Stimulated activated CD4-positive, alpha-beta T cell treated with anti-CD3 and anti-CD28 coated beads, Interleukin-1b, Interleukin-23, amount 100 ng/mL, for 1 hour (primary cell): ENCODE measurements at places on chromosomes 3 and 15.

GRCh38 chr3:98731720-98732285, 31.3 kb upstream of the ST3GAL6 start:
- no peak for DNase-seq

DNA sequence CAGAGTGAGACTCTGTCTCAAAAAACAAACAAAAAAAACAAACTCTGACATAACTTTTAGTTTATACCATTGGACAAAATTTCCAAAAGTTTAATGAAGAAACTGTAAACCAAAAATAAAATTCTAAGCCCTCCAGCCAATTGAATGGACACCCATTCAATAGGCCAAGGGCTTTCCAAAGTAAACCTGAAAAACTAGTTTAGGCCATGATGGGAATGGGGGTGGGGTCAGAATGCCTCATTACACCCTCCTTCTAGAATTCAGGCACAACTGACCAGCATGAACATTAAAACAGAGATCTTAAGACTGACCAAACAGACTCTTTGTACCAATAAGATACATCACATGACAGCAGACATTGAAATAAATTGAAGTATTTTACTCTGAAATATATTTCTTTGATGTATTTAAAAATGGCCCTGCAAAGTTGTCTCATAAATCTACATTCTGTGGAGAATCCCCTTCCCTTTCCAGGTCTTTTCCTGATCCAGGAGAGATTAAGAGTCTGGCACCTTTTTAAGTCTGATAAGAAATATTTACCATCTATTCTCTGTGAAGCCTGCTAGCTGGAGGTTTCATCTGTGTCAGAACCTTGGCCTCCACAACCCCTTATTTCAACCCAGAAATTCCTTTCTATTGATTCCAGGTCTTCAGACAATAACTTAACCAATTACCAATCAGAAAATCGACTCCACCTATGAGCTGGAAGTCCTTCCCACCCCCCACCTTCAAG, 15.7 kb downstream of the THOC7 start:
- DNase-seq = no peak

DNA sequence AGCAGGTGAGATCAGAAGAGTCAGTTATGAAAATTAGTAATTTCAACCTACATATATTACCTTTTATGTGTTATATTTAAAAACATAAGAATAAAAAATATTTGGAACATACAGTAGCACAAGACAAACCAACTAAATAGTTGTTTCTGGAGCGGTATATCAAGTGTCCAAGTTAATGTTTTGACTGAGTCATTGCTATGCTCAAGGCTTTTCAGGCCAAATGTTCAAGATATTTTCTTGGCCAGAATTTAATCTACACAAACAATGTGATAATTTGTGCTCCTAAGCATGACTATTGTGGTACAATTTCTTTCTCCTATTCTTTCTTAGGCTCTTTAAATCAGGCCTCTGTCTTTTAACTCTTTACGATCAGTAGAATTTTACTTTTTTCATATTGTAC, 412.4 kb downstream of the RAP2B start:
- DNase-seq = no peak

DNA sequence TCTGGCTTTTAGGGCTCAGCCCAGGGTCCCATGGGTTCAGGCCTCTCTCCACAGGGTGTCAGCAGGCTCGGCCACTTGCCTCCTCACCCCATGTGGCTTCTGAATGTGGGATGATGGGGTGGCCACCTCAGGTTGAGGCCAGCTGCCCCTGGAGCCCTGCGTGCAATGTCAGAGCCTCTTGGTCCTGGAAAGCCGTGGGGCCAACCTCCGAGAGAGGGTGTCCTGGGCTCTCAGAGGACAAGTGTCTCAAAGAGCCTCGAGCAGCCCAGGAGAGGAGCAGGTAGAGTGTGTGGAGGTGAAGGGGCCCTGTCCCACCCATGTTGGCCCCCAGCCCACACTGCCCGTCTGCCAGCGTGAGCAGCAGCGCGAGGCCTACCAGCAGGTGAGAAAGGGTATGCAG, 86.0 kb downstream of the PLXNA1 start:
- no peak for DNase-seq

DNA sequence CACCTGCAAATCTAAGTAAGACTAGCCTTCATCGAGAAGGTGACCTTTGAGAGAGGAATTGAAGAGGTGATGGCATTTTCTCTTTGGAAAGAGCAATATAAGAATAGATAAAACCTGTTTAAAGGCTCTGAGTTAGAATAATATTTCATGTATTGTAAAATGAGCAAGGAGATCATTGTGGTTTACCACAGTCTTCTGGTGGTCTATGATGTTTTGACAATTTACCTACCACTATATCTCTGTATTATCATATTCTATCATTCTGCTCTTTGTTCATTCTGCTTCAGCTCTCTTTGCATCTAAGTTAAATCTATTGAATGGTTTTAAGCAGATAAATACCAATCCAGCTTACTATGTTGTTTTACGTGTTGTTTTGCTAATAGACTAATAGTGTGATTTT, 982.3 kb downstream of the SI start:
- no peak for DNase-seq

- DNase-seq = no peak
Observed at GRCh38 chr3:30004481-30004880, 601.9 kb upstream of the TGFBR2 start.

DNA sequence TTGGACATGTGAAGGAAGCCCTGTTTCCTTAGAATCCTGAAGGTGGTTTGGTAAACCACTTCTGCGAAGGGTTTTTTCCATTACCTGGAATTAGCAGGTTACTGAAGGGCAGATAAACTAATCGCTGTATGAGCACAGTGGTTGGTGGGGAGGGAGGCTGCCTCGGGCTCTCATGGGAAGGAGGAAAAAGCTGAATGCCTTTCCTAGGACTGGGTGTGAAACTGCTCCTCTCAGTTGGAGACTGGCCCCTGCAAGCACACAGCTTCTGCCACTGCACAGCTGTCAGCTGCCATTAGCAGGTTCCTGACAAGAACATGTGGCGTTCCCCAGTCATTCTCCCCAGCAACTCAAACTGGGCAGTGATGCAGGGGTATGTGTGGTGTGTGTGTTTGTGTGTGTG, 376.3 kb downstream of the GAP43 start:
- DNase-seq = no peak

- no peak for DNase-seq
Observed at GRCh38 chr15:79629687-79630086, 197.6 kb downstream of the MINAR1 start.

DNA sequence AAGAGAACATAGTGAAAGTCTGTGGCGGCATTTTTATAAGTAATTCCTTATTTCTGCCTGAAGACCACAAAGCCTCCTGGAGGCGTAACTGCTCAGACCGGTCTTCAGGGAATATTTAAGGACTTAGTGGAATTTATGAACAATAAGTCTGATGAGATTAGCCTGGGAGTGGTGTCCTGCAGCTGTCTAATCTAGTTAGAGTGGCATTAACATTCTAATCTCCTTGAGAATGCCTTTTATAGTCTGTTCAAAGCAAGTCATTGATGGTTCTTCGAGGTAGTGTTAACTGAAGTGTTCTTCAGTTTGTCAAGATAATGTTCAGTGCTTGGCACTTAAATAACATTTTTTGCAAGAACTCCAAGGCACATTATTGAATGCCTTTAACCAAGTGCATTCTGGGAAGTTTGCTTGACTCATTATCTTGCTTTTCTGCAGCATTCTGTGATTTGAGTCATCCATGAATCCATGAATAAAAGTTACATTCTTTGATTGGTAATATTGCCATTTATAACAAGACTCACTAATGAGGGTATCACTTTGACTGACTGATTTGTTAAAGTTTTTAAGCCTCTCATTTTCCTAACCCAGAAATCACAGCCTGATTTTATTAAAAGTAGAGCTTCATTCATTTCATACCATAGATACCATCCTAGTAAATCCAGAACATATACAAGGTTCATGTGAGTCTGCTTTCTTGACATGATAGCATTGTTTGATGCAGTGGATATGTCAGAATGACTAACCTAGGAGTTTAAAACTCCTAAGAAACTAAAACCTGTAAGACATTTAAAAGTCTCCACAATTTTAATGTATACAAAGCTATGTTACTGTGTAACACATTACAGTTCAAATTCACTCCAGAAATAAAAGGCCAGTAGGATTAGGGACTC, 12.5 kb downstream of the RBM5 start:
- no peak for DNase-seq

DNA sequence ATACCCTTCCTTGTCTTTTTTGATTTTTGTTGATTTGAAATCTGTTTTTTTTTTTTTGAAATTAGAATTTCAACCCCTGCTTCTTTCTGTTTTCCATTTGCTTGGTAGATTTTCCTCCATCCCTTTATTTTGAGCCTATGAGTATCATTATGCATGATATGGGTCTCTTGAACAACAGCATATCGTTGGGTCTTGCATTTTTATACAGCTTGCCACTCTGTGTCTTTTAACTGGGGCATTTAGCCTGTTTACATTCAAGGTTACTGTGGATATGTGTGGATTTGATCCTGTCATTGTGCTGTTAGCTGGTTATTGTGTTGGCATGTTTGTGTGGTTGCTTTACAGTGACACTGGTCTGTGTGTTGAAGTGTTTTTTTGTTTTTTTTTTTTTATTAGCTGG, 99.7 kb upstream of the P3H2 start:
- no peak for DNase-seq

DNA sequence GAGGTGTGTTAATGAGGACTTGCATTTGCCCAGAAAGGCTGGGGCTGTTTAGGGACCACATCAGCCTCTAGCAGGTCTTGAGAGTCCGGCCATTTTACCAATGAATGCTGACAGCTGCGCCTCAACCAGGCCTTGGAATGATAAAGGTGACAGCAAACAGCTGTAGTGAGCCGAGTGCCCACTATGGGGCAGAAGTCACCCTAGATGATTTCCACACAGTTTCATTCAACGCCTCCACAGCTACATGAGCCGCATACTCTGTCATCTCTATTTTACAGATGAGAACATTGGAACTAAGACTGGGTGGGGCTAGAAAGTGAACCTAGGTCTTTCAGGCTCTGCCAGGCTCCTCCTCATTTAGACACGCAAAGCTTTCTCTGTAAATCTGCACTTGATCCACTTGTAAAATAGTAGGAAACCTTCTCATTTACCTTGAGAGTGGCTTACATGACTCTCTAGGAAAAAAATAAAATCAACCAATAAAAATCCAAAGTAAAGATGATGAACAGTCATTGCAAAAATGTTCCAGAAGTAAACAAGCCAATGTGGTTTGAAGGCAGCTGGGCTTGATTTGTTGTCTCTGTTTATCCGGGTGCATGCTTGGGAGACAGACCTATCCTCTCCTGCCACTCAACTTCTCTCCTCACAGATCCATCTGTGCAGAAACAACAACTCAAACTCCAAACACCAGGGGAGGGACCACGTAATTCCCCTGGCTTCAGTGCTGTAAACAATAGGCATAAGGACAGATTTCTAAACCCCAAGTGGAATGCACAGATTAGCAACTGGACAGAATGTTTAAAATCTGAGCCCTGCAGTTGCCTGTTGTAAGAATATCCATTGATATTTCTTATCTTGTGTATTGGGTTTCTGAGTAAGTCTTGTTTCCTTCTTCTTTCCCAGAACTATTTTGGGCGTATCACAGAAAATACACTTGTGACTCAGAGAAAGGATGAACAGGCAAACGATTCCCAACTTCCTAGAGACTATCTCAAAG, 31.5 kb upstream of the LDHAL6B start:
- no peak for DNase-seq

DNA sequence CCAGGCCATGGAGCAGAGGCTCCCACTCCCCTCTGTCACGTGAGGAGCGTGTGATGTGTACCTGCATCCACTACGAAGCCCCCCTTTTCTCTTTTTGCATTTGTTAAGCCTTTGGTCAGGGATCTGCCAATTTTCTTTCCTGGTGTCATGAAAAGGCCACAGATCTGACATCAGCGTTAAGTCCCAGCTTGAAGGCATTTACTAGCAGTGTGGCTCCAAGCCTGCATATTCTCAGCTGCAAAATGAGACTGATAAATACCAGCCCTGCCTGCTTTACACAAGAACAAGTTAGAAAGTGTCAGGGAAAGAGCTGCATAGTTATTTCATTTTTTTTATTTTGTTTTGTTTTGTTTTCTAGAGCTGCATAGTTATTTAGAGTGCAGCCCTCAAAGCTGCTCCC, 2.3 kb upstream of the ANKRD63 start:
- DNase-seq = no peak

DNA sequence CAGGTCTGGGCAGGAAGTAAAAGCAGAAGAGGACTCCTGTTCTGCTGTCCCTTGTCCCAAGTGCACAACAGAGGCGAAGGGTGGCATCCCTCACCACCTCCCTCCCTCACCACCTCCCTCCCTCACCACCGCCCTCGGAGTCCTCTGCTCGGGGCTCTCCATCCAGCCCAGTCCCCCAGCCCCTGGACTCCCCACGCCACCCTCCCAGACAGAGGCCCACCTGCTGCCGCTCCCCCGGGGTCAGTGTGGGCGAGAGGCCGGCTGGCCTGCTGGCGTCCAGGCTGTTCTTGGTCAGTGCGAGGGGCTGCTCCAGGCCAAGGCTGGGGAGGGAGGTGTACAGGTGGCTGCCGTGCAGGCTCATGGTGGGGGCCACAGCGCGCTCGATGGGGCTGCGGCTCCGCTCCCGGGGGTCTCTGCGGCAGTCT, 79.1 kb downstream of the VGLL4 start:
- DNase-seq = no peak

GRCh38 chr3:184591789-184592188, 30.2 kb downstream of the EPHB3 start:
- no peak for DNase-seq

- no peak for DNase-seq
Observed at GRCh38 chr3:155425396-155425795, 131.9 kb upstream of the STRIT1 start.

DNA sequence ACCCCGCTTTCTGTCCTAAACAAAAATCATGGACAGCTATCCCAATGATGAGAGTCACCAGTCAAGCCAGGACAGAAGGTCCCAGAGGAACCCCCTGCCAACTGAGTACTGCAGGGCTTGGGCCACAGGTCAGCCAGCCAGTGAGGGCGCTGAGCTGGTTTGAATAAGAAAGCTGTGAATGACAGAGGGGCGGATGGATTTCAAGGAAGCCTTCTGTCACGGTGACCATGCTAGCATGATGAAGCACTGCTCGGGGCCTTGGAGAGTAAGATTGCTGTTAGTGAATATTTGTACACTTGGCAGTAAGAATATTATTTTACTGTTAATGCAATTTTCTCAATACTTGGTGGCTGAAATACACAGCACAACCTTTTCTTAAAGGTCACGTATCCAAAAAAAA, 734.0 kb upstream of the NR2F2 start:
- DNase-seq = no peak

DNA sequence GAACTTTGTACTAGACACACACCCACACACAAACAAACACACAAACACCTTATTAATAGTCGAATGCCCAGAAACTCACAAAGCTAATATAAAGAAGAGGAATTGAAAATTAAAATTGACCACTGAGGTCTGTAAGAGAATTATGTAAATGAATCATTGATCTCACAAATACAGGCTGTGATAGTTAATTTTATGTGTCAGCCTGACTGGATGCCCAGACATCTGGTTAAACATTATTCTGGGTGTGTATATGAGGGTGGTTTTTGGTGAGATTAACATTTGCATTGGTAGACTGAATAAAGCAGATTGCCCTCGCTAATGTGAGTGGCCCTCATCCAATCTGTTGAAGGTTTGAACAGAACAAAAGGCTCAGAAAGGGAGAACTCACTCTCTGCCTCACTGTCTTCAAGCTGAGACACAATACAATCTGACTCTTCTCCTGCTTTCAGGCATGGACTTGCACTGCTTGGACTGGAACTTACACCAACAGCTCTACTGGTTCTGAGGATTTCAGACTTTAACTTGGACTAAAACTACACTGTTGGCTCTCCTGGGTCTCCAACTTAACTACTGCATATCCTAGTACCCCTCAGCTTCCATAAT, 199.4 kb upstream of the TTC14 start:
- DNase-seq = no peak
